ENCODE measurements at places on chromosomes 1 and 21.

- DNase-seq = no peak
Measured at GRCh38 chr21:25956993-25957714, 213.4 kb downstream of the APP start.

DNA sequence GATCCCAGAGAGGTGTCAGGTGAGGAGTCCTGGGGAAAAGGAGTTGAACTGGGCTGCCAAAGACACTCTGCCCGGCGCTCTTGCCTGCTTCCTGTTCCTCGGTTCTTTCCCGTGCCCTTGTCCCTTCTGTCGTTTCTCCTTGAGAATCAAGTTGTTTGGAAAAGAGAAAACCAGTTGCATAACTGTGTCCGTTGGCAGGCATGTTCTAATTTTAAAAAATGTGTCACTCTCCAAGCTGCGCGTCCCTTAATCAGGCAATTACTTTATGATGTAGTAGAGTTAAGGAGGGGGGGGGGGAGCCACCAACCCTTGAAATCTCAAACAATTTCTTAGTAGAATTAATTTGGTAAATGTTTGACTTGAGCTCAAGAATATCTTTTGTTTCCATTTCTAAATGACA lies 105.9 kb upstream of the IGSF21 start:
- DNase-seq = no peak

GRCh38 chr1:116906812-116907211 lies 2.9 kb upstream of the PTGFRN start:
- DNase-seq = no peak

DNA sequence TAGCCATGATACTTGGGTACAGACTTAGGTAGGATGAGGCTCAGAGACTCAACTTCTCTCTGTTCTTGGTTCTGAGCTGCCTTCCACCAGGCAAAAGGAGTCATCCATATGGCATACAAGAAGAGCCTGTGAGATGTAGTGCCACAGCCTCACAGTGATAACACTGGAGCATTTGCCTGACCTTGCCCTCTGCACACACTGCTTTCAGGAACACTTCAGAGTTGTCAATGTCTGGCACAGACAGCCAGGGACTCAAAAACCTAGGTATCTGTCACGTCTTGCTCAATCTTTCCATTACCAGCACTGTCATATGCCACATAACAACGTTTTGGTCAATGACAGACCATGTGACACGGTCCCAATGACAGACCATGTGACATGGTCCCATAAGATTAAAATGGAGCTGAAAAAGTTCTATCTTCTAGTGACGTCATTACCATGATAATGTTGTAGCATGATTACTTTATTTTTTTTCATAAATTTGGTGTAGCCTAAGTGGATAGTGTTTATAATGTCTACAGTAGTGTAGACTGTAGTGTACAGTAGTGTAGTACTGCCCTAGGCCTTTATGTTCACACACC lies 199.9 kb upstream of the CTTNBP2NL start:
- no peak for DNase-seq

DNA sequence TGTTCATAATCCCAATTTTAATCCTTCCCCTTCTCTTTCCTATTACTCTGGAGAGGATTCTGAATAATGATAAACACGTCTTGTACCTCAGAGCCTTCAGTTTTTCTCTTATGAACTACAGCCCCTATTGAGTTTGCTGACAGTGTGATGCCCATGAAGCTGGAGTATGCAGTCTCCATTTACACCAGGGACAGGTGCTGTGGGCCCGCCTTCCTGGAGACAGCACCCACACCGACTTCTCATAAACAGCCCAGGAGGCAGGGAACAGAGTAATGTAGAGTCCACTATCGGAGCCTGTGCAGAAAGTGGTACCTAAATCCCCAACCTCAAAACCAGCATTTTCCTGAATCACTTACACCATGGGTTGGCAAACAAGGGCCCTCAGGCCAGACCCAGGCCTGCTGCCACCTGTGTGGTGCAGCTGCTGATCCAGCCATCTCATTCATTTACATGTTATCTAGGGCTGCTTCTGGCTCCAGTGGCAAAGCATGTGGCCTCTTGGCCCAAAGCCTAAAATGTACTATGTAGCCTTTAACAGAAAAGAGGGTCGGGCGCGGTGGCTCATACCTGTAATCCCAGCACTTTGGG lies 95.1 kb upstream of the KRTAP19-8 start:
- DNase-seq = no peak

- DNase-seq = no peak
Measured at GRCh38 chr1:182927693-182928433, 25.1 kb downstream of the SHCBP1L start.

DNA sequence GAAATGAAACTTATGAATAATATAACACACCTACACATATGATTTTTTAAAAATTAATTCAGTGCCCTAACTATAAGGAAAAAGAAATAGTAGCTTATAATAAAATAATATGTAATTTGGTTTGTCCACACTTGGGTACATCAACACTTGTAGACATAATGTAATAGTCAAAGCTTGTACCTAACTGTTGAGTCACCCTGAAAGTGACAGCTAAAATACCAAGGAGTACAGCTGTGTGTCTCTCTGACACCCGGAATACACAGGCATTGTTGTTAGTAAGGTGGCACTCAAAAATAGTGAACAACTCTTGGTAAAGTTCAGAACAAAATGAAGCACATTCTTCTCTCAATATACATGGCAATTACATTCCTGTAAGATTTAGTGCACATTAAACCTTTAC lies 243.4 kb downstream of the TRABD2B start:
- DNase-seq = no peak

- peak; percentile 22 for DNase-seq
Measured at GRCh38 chr1:107135463-107135862, 5.4 kb upstream of the NTNG1 start.

DNA sequence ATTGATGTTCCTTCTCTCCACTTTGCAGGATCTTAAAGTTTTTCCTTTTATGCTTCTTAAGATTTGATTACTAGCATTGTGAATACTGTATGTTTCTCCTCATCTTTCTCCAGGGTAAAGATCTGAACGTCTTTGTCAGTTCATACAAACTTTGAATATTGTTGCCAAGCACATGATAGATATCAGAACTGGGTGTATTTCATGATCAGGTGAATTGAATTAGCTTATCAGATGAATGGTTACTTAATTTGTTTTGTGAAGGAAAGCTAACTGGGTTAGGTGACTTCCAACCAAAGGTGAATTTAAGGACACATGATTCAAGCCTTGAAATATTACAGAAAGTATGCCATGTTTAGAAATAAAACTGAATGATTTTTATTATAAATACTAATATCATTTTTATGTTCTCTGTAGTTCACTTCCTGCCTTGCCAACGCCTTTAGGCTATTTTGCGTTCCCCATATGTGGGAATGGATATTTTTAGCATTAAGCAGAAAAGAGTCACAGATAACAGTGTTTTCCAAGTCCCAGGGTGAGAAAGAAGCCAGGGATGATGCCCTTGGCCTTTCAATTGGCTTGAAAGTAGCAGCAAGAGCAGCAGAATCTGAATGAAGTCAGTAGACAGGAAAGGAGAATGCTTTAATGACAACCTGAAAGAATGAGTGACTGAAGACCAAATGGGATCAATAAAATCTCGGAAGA lies 752.1 kb downstream of the NCAM2 start:
- DNase-seq = no peak

GRCh38 chr1:112386024-112386723 lies 9.8 kb upstream of the CTTNBP2NL start:
- no peak for DNase-seq

GRCh38 chr1:41789661-41790330 lies 128.9 kb downstream of the HIVEP3 start:
- DNase-seq = no peak

DNA sequence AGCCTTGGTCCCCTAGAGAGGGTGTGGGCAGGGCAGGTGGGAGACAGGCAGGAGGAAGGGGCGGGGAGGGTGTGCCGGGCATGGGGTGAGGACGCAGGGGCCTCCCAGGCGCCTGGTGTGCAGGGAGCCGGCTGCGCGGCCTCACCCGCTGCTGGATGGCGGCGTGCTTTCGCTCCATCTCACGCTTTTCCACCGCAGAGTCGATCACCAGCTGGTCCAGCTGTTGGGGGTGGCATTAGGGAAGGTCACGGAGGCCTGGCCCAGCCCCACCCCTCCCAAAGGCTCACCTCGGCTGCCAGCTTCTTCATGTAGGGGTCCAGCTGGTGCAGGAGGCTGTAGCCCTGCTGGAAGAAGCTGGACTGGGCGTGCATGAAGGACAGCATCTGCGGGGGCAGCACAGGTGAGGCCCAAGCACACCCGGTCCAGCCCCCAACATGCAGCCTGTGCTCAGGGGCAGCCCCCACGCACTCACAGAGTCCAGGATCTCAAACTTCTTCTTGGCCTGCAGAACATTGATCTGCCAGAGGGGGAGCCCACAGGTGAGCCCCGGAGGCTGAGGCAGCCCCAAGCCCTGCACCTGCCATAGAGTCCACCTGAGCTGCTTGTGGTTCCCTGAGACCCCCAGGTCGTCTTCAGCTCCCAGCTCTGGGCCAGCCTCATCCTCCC lies 7.9 kb downstream of the ACAP3 start:
- no peak for DNase-seq

DNA sequence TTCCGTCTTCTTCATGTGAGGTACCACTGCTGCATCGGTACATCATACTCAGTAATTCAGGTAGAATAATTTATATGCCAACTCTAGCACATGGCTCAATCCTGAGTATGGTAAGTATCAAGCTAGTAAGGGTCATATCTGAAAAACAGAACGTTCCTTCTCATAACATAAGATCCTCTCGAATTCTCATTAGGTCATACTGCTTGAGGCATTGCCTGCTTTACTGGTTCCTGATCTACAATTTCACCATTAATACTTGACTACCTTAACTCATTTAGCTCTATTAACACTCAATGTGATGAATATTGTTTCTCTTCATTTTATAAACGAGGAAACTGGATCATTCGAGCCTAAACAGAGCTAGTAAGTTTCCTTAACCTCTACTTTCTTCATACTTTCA lies 871.6 kb downstream of the BRINP3 start:
- no peak for DNase-seq

- no peak for DNase-seq
Measured at GRCh38 chr1:26942656-26943055, 17.6 kb downstream of the KDF1 start.

DNA sequence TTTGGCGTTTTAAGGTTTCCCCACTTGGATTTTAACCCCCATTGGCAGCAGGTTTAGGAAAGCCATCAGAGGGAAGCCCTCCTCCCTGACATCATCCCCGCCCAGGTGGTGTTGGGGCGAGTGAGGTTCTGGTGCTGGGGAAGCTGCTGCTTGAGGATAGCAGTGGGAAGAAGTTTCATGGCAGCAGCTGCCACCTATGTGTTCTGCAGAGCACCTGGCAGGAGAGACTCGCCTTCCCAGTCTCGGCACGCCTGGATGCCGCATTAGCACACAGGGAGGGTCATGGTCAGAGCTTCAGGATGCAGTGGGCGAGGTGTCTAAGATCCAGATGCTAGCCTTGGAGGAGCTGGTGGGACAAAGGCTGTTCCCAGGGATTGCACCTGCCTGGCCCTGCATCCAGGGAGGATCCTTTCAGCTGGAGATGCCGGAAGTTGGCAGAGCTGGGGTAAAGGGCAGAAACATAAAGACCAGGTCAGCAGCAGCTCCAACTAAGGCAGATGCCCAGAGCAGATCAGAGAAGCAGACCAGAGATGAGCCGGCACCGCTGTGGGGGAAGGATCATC lies 33.9 kb downstream of the ABCG1 start:
- DNase-seq = no peak

- no peak for DNase-seq
Measured at GRCh38 chr1:5141750-5142149, 487.3 kb downstream of the AJAP1 start.

- DNase-seq = no peak
Measured at GRCh38 chr1:59906931-59907330, 19.6 kb downstream of the CYP2J2 start.

- DNase-seq = no peak
Measured at GRCh38 chr1:204419064-204419403, 7.4 kb upstream of the PPP1R15B start.

GRCh38 chr1:151976858-151977257 lies 16.8 kb downstream of the S100A10 start:
- no peak for DNase-seq

DNA sequence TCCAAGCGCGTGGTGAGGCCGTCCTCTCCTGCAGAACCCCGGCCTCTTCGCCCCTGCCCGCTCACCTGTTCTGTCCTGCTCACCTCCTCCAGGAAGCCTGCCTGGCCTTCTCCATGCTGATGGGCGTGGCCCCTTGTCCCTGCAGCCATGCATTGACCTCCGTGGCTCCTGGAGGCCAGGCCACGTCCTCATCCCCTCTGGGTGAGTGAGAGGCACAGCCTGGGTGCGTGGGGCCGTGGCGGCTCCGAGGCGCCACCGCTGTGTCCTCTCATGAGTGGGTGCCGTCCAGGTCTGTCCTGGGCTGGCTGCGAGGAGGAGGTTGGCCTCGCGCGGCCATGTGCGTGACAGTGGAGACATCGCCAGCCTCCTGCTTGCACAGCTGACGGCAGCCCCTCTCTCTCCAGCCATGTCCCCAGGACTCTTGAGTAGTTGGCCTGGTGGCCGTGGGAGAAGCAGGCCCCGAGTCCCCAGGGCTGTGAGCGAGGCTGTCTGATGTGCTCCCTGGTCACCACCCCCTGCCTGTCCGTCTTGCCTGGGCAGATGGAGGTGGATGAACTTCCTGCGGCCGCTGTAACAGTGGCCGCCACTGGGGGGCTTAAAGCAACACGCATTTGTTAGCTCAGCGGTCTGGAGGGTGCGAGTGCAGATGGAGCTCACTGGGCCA lies 58.1 kb downstream of the PRKCZ start:
- no peak for DNase-seq

GRCh38 chr1:99004861-99005442 lies at the start of gene PLPPR5:
Gene PLPPR5 (minus strand): TSS chr1:99004861. CDS start chr1:99004671, 190 bp downstream.
- peak; percentile 16 for DNase-seq

- no peak for DNase-seq
Measured at GRCh38 chr1:117894078-117894477, 35.3 kb downstream of the GDAP2 start.

DNA sequence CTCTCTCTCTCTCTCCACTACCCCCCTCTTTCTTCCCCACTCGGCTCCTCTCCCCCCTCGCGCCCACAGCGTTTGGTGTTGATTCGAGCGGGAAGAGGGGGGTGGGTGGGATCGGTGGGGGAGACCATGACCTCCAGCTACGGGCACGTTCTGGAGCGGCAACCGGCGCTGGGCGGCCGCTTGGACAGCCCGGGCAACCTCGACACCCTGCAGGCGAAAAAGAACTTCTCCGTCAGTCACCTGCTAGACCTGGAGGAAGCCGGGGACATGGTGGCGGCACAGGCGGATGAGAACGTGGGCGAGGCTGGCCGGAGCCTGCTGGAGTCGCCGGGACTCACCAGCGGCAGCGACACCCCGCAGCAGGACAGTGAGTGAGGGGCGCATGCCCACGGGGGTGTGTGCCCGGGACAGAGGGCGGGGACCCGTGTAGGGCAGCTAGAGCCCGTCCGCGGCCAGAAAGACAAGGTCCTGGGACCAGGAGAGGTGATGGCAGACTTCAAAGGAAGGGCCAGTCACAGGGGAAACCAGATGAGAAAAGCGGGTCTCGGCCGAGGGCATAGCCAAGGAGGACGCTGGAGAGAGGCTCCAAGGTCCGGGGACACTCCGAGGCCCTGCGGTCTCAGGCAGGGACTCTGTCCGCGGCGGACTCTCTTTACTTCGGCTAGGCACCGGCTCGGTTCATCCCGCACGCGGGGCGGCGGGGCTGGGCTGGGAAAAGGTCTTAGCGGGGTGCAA lies at the start of gene PRRX1:
Gene PRRX1, plus strand, starts transcription at position 39 of the 735 bp plus-strand sequence. Its CDS starts 88 bp downstream, at position 127.
- DNase-seq = no peak

- no peak for DNase-seq
Measured at GRCh38 chr1:198423673-198424072, 116.8 kb downstream of the ATP6V1G3 start.

GRCh38 chr1:175287849-175288248 lies 95.3 kb upstream of the KIAA0040 start:
- no peak for DNase-seq

GRCh38 chr1:208153386-208153785 lies 90.8 kb downstream of the PLXNA2 start:
- DNase-seq = no peak
